ENCODE measurements at places on chromosomes 7 and 10.
A peak's percentile ranks its signal among the peaks of the same experiment; 100 is the strongest.

DNA sequence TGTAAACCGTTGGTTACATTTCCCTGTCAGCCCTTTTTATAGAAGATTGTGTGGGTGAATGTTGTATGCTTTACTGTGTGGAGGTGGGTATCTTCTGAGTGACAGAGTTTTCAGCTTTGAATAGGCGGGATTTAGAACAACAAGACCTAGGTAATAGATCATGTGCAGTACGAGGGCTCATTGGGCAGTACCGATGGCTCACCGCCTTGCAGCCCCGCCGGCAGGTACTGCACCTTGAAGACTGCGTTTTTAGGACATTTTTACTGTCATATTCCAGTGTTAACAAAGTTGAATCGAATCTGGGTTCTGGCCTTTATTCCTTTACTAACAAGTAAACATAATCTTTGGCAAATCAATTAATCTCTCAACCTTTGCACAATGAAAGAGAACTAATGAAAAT is 55.9 kb upstream of the NCF1 start:
- no peak for DNase-seq

GRCh38 chr7:150942001-150942590 is 36.0 kb downstream of the KCNH2 start:
- DNase-seq, result peak; percentile 45

DNA sequence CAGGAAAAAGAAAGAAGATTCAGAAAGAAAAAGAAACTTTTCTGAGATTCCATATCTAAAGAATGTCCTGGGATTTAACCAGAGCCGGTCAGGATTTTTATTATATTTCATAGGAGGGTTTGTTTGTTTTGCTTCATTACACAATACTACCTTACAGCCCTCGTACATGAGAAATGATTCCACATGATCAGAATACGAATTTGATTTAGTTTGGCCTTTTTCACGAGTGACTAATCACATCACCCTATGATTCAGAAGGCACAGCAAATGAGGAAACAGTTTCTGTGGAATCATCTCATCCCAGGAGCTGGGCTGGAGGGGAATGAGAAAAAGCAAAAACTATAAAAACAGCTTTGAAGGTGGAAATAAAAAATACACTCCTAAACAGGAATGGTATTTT is 54.7 kb upstream of the VWC2 start:
- DNase-seq, result no peak

DNA sequence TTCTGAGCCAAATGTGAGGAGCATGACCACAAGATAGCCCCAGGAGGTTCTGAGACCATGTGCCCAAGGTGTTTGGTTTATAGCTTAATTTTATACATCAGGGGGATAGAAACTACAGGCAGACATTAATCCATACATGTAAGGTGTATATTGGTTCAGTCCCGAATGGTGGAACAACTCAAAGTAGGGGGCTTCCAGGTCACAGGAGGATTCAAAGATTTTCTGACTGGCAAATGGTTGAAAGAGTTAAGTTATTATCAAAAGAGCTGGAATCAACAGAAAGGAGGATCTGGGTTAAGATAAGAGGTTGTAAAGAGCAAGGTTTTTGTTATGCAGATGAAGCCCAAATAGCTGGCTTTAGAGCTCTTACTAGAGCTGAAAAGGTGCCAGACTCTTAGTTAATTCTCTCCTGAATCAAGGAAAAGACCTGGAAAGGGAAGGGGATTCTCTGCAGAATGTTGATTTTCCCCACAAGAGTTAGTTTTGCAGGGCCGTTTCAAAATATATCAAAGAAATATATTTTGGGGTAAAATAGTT is 640.0 kb downstream of the IPMK start:
- DNase-seq, result no peak

- DNase-seq, result peak; percentile 23
Observed at GRCh38 chr7:24877790-24878311, 102.1 kb downstream of the OSBPL3 start.

- no peak for DNase-seq
Observed at GRCh38 chr7:74454021-74454924, 567 bp downstream of the GTF2IRD1 start.

GRCh38 chr7:24299192-24299591 is 15.2 kb downstream of the NPY start:
- no peak for DNase-seq

- no peak for DNase-seq
Observed at GRCh38 chr7:147276783-147277370, 1160.3 kb downstream of the CNTNAP2 start.

GRCh38 chr7:55194522-55194921 is 170.6 kb upstream of the LANCL2 start:
- DNase-seq, result no peak

- no peak for DNase-seq
Observed at GRCh38 chr10:103837370-103838069, 17.9 kb downstream of the SH3PXD2A start.

- no peak for DNase-seq
Observed at GRCh38 chr7:727806-728460, 852 bp upstream of the PRKAR1B start.

- DNase-seq, result no peak
Observed at GRCh38 chr7:128968624-128969023, 30.9 kb downstream of the IRF5 start.

Measured in activated CD4-positive, alpha-beta T cell treated with anti-CD3 and anti-CD28 coated beads, Interleukin-2, amount 50 U/mL, for 16 hours (primary cell).